ENCODE measurements at places on chromosomes 2 and 18. TPM values are rescaled to one million over a fixed set of nuclear protein-coding genes. Genes with fewer than 3 reads are reported as not detected.

Gene CFAP53
- total RNA-seq: 2.2 TPM

Gene GPR39
- total RNA-seq: 9.2 TPM

Gene FBLN7
- total RNA-seq: 0.15 TPM

Gene REG3G
- not detected for total RNA-seq

Gene ALK
- not detected for total RNA-seq

Gene B3GNT2
- total RNA-seq: 44.2 TPM

Gene LINC00305
- total RNA-seq: not detected

Gene PID1
- 1.0 TPM for total RNA-seq

Gene CD207
- not detected for total RNA-seq

Gene CRYGD
- total RNA-seq: not detected

Gene TMEFF2
- not detected for total RNA-seq

Gene MBP
- 28.8 TPM for total RNA-seq

Gene MEIS1
- 1.8 TPM for total RNA-seq

Gene SPC25
- total RNA-seq: 1.2 TPM

Gene NCKAP5
- 0.69 TPM for total RNA-seq

Gene DNAJC27
- 3.1 TPM for total RNA-seq

Gene PROM2
- total RNA-seq: 38.0 TPM

Gene TTC39C
- 42.0 TPM for total RNA-seq

Gene CFAP210
- not detected for total RNA-seq

Gene TLX2
- not detected for total RNA-seq

Data from renal cortical epithelial cell (primary cell).